ENCODE measurements at places on chromosomes 11 and 22.

- no peak for DNase-seq
Measured at GRCh38 chr11:4467811-4468606, 14.4 kb upstream of the OR52K1 start.

GRCh38 chr11:115317277-115318185 is 186.7 kb downstream of the CADM1 start:
- no peak for DNase-seq

DNA sequence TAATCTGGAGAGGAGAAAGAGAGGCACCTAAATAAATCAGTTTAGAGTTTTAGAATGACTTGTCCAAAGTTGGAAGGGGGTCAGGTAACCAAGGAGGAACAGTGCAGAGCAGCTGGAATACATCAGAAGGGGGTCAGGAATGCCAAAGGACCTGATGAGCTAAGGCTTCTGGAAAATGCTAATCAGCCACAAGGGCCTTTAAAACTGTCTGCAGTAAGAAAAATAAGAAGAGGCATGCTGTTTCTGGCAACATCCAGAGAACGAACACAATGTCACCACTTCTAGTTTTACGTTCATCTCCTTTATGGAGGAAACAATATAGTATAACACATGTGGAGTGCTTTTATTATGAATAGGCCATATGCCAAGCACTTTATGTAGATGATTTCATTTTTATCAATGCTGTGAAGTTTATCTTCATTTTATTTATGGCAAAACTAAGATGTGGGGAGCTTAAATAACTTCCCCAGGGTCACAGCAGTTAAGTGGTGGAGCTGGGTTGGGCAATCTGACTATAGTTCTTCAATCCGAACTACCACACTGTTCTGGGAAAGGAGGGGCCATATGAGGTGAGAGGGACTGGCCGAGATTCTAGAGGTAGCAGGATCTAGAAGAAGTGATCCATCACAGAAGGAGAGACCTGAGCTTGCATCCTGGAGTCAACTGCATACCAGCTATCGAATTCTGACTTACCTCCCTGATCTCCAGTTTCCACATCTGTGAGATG is 22.6 kb downstream of the ACO2 start:
- DNase-seq, result peak; percentile 42

DNA sequence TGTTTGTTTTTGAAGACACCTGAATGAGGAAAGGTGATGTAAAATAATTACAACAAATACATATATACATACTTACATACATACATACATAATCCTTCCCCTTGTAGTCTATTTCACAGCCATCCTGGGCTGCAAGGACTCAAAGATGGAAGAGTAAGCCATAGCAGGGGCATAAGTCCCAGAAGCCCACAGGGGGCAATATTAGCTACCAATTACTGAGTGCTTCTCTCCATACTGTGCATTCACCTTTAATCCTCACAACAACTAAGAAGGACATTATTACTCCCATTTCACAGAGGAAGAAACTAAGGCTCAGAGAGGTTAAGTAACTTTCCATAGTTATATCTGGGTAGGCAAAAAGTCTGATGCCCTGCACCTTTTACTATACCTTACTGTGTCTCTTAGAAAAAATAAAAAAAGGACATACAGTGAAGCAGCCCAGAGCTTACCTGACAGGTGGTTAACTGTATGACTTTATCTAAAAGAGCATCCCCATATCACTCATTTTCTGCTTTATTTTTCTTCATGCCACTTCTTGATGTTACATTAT is 2.7 kb downstream of the SERGEF start:
- DNase-seq, result no peak

DNA sequence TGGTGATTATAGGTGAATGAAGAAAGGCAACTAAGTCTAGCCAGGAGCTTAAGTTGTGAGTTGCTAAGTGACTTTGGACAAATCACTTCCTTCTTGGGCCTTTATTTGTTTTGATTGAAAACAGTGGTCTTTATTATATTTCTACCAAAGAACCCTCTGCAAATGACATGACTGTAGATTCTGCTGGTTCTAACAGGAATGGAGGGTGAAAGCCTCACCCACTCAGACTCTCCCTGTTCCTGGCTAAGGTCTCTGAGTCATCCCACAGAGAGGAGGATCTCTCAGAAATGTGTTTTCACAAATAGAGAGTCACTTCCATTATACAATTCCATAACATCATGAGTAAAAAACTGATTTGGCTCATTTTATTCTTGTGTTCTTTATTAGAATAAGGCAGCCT is 583.9 kb upstream of the LRRC4C start:
- no peak for DNase-seq

- no peak for DNase-seq
Measured at GRCh38 chr11:65399249-65399648, 12.8 kb downstream of the FRMD8 start.

DNA sequence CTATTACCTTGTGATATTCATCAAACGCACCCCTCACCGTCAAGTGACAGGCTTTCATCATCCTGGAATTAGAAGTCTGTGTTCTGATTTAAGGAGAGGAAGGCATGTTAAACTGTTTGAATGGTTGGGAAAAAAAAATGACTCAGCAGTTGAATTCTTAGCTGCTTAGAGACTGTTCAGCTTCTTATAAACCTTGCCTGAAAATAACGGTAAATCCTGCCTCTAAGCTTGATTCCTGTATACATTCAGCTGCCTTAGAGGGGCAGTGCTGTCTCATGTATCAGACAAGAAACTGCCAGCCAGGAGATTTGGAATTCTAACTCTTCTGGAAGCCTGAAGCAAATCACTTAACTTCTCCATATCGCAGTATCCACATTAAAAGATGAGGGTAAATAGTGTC is 437.4 kb downstream of the JRKL start:
- DNase-seq, result no peak

- DNase-seq, result peak; percentile 20
Measured at GRCh38 chr11:73143126-73143838, 1.2 kb upstream of the FCHSD2 start.

All from foreskin fibroblast (primary cell).